ENCODE measurements at places on chromosomes 6 and 20. TPM values are rescaled to one million over a fixed set of nuclear protein-coding genes. Genes with fewer than 3 reads are reported as not detected.

GRCh38 chr6:167786853-167787675 is 39.6 kb upstream of the AFDN start:
- no peak for DNase-seq

DNA sequence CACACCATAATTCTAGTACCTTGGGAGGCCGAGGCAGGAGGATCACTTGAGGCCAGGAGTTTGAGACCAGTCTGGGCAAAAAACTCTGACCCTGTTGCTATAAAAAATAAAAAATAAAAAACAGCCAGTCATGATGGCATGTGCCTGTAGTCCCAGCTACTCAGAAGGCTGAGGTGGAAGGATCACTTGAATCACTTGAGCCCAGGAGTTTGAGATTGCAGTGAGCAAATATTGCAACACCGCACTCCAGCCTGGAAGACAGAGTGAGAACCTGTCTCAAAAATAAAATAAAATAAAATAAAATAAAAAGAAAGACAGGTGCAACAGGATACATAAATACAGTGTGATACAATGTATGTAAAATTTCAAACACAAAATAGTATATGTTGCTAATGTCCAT is 154.5 kb downstream of the OTOR start:
- no peak for DNase-seq

The PRSS16 gene
- total RNA-seq: not detected

DNA sequence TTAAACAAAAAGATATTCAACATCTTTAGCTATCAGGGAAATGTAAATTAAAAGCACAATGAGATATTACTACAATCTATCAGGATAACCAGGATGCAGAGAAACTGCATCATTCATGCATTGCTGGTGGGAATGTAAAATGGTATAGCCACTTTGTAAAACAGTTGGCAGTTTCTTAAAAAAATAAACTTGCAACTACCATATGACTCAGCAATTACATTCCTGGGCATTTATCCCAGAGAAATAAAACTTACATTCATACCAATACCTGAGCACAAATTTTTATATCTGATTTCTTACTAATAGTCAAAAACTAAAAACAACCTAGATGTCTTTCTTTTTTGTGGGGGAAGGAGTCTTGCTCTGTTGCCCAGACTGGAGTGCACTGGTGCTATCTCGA is 190.3 kb upstream of the TAB2 start:
- DNase-seq: no peak

The WFDC5 gene
- not detected for total RNA-seq

The PPP1R16B gene
- total RNA-seq: 7.3 TPM

GRCh38 chr6:23435798-23436197 is 690.2 kb upstream of the NRSN1 start:
- no peak for DNase-seq

DNA sequence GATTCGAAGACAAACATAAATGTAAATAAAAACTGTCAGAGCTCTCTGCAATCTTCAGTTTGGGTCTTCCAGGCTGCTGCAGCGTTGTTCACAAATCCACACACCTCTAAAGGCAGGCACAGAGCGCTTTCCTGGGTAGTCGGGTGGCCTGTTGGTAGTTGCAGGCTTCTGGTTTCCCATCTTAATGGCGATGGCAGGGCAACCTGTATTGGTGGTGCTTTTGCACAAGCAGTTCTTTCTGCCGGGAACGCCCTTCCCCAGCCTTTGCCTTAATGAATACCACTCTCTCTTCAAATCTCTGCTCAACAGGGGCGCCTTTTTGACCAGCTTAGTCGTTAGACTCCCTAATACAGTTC is 723 bp upstream of the IFT52 start:
- no peak for DNase-seq

GRCh38 chr6:6788394-6789032 is 200.0 kb downstream of the LY86 start:
- DNase-seq: no peak

The RBBP8NL gene
- not detected for total RNA-seq

DNA sequence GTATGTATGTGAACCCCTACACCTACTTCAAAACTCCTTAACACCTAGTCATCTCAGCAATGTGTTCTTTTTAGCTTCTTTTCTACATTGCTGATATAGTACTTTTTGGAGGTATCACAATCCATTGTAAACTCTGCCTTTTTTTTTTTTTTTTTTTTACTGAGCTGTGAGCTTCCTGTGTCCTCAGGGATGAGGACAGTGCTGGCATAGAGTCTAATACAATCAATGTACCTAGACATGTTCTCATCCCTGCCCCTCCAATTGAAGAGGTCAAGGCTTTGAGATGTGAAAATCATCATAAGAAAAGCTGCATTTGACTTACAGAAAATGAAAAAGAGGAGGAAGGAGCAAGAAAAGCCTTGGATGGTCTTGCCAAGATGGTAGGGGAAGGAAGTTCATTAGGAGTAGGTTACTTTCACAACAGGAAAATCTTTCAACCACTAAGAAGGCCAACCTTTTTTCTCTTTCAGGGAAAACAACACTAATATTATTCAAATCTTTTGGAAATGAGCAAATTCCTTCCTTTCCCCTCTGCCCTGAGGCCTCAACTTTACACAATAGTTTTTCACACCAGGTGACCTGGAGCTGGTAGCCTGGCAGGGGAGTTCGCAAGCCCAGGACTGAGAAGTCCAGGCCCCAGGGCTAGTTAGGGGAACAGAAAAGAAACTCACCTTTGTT is 2.8 kb upstream of the JARID2 start:
- no peak for DNase-seq

The ZNF391 gene
- total RNA-seq: 1.3 TPM

DNA sequence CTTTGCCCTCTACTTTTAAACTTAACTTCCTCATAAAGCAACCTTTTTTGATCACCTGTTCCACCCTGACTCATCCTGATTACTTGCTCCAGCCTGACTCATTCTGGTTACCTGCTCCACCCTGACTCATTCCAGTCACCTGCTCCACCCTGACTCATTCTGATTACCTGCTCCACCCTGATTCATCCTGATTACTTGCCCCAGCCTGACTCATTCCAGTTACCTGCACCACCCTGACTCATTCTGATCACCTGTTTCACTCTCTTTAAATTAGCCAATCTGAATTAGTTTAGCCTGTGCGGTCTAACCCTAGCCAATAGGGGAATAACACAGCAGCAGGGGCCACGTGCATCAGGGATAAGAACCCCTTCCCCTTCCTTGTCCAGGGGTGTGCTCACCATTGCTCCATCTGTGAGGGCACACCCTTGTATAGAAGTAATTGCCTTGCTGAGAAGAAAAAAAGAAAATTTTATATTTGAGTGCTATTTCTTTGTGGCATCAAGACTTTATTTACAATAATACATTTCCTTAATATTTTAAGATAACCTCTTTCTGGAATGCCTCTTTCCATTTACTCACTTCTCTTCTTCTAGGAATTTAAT is 17.9 kb downstream of the HLA-G start:
- no peak for DNase-seq

GRCh38 chr6:133241901-133242636 is 912 bp downstream of the EYA4 start:
- DNase-seq: peak; percentile 31

- no peak for DNase-seq
Observed at GRCh38 chr6:129516005-129516404, 194.0 kb downstream of the ARHGAP18 start.

The ANKRD6 gene
- 7.4 TPM for total RNA-seq

DNA sequence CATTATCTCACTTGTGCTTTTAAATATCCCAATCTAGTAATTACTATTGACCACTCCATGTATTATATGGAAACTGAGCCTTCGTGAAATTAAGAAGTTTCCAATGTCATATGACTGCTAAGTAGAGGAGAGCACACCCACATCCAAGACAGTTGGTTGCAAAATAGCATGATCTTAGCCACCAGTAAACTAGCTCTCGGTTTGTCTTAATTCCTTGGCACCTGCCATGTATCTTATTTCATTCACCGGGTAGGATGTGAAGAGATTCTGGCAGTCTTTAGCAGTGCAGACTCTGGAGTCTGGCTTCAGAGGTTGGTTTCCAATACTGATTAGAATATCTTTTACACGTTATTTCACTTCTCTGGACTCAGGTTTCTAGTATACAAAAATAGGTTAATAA is 270.3 kb downstream of the LAMA2 start:
- no peak for DNase-seq

The LTB gene
- not detected for total RNA-seq

The PGC gene
- total RNA-seq: not detected

The SLC17A2 gene
- not detected for total RNA-seq

GRCh38 chr20:49937027-49937929 is 1.1 kb downstream of the RNF114 start:
- DNase-seq: no peak

The METTL24 gene
- total RNA-seq: 0.60 TPM

DNA sequence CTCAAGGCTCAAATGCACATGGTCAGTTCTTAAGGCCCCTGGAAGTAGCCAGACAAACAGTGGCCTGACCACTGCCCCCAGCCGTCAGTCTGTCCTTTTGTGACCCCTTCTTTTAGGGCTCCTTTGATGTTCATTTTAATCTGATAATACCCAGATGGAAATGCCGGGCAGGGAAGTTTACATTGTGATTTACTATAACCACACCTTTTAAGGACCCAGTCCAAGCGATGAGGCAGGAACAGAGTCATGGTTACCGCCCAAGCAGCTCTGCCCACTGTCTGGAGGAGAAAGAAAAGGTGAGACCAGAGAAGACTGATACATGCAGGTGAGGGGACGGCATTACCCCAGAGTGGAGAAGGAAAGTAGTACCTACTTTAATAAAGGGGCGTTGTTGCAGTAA is 110.6 kb downstream of the PLEKHG1 start:
- DNase-seq: no peak

DNA sequence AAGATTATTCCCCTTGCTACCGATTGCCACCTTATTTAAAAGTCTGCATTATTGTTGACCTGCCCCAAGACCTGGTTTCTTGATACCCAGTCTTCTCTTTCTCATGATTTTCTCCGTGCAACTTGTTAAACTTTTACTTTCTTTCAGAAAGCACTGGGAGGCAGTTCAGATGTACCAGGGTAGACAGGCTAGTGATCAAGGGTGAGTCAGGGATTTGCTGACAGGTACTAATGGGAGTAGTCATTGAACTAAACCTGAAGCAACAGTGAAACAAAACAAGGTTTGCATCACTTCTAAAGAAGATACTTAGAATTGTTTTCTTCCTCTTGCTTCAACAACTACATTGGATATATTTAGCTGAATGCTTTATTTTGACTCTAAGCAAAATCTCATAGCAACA is 124.4 kb downstream of the KCNQ5 start:
- DNase-seq: no peak

DNA sequence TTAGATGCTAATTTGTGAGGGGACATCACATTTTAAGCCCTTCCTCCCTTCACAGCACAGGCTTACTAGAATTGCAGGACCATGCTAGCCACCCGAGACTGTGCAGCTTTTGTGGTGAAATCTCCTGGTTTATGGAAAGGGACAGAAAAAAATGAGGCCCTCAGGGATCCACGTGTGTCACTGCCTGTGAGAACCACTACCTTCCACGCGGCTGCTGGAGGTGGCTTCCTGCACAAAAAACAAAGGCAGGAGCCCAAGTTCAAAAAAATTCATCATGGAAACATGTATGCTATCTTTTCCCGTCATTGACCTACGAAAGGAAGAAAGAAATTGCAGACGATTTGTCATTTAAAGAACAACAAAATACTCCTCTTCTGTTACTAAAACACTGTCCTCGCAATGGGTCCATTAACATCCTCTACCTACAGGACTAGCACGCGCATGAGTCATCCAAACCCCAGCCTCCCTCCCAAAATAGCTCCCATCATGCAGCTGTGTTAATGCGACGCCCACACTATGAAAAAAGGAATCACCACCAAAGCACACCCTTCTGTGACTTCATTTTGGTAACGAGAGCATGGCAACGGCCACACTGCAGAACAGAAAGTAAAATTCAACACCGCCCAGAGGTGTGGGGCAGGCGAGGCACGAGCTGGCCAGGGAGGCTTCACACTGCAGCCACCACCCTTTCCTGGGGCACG is 45.7 kb downstream of the RAMACL start:
- DNase-seq: no peak

- no peak for DNase-seq
Observed at GRCh38 chr6:146855889-146856288, 257.1 kb downstream of the ADGB start.

GRCh38 chr20:60900618-60901017 is 351.4 kb upstream of the CDH4 start:
- DNase-seq: no peak

- no peak for DNase-seq
Observed at GRCh38 chr6:37288247-37288646, 30.3 kb upstream of the TMEM217 start.

GRCh38 chr20:48401359-48401758 is 426.4 kb downstream of the PREX1 start:
- DNase-seq: peak; percentile 51

The SEMG1 gene
- total RNA-seq: not detected

- peak; percentile 67 for DNase-seq
Observed at GRCh38 chr6:170290296-170291128, at the start of gene DLL1. TSS of gene DLL1 (minus strand) at chr6:170291078. CDS start at chr6:170290139, 939 bp downstream.

The TRERF1 gene
- total RNA-seq: 1.7 TPM

All from heart left ventricle (tissue), 16 donors.